ENCODE measurements at places on chromosomes 16 and 17.

- DNase-seq = no peak
These were observed 19.4 kb downstream of the GNGT2 start for GRCh38 chr17:49190932-49191331.

DNA sequence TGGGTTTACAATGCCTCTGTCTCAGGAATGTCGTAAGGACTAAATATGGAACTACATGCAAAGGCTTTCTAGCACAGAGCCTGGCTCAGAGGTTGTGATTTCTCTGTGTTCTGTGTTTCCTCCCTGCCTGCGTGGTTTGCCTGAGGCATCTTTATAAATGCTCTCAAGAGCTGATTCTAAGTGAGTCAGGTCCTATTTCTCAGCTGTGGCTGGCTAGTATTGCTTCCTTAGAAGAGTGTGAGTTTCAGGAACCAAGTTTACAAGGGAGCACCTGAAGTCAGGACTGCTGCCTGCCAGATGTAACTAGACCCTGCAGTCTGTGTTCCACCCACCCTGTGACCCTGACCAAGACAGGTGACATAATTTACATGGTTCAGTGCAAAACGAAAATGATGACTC, 8.0 kb upstream of the CCL1 start:
- DNase-seq = no peak

GRCh38 chr17:41986634-41987033, 20.0 kb downstream of the CNP start:
- no peak for DNase-seq

DNA sequence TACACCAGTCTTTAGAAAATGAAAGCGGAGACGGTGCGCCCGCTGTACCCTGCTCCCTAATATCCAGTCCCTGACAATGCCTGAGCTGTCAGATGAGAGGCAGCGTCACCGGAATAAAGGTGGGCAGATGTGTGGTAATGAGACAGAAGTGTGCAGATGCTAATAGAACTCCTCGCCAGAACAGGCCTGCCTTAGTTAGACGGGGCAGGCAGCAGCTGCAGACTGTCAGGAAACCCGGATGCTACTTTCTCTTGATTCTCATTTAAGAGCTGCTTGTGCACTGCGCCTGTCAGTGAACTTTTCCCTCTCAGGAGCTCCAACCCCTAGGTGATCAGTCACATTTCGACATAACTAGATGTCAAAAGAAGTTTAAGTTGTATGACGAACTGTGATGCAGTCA, 221.8 kb upstream of the IRX3 start:
- no peak for DNase-seq

GRCh38 chr17:38745545-38745944, 2.6 kb downstream of the PCGF2 start:
- no peak for DNase-seq

GRCh38 chr16:2854700-2855309, 3.2 kb downstream of the PRSS22 start:
- DNase-seq = no peak

DNA sequence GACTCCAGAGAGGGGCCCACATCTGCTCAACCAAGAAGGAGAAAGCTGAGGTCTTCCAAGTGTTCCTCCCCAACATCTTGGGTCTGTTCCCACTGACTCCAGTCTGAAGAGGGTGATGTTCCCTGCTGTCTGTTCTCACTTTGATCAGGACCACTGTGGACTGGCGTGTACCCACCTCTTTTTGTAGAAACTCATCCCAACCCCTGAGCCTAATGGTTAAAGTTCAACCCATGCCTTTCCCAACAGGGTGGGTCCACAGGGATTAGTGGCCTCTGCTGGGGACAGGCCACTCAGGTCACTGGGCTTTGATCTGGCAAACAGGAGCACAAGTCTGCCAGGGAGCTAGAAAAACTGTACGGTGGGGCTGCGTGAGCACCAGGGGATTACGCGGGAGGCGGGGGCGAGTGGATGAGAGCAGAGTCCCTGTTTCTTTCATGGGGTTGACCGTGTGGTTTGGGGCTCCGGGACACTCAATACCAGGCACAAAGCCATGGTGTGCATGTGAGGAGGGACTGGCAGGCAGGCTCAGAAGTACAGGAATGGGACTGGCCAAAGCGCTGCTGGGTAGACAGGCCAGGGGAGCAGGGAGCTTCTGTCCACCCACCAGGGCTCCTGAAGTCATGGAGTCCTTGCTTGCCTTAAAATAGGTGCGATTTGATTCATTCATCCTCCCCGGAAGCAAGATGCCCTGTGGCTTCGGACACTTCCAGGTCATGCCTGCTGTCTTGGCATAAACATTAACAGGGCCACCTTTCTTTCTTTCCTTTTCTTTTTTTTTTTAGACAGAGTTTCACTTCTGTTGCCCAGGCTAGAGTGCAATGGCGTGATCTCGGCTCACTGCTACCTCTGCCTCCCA, at the start of gene CA5A:
Gene CA5A, minus strand, starts transcription at position 155 of the 856 bp plus-strand sequence. Its CDS starts 79 bp downstream, at position 76.
- no peak for DNase-seq

DNA sequence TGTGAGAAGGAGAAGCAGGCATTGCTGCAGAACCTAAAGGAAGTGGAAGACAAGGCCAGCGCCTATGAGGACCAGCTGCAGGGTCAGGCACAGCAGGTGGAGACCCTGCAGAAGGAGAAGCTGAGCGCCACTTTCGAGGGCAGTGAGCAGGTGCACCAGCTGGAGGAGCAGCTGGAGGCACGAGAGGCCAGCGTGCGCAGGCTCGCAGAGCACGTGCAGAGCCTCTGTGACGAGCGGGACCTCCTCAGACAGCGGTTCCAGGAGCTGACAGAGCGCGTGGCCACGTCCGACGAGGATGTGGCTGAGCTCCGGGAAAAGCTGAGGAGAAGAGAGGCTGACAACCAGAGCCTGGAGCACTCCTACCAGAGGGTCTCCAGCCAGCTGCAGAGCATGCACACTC, 41.5 kb downstream of the PLD6 start:
- no peak for DNase-seq

DNA sequence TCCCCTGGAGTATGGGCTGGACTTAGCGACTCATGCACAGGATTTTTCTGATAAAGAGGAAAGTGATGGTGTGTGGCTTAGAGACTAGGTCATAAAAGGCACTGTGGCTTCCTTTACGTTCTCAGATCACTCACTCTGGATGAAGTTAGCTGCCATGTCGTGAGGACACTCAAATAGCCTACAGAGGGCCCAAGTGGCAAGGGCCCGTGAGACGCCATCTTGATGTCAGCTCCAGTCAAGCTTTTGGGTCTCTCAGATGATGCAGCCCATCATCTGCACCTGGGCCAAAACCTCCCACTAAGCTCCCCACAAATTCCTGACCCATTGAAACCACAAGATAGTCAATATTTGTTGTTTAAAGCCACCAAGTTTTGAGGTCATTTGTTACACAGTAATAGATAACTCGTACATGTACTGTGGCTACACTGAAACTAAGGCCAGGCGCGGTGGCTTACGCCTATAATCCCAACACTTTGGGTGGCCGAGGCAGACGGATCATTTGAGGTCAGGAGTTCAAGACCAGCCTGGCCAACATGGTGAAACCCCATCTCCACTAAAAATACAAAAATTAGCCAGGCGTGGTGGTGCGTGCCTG, 14.7 kb downstream of the ST6GALNAC2 start:
- no peak for DNase-seq

DNA sequence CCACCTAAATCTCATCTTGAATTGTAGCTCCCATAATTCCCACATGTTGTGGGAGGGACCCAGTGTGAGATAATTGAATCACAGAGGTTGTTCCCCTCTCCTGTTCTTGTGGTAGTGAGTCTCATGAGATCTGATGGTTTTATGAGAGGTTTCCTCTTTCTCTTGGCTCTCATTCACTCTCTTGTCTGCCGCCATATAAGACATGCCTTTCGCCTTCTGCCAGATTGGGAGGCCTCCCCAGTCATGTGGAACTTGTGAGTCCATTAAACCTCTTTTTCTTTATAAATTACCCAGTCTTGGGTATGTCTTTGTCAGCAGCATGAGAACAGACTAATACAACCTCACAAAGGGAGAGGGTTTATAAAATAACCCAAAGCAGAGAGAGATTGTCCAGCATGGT, 367.4 kb downstream of the SNX29 start:
- no peak for DNase-seq

- no peak for DNase-seq
These were observed 37.0 kb downstream of the CUEDC1 start for GRCh38 chr17:57918017-57918895.

- no peak for DNase-seq
These were observed 11.6 kb upstream of the GP1BA start for GRCh38 chr17:4920351-4921048.
